ENCODE measurements at places on chromosomes 1 and 21.

- no peak for DNase-seq
These were observed 35.9 kb upstream of the NEK2 start for GRCh38 chr1:211711315-211711705.

- DNase-seq, result peak; percentile 23
These were observed 42.1 kb downstream of the KIF1B start for GRCh38 chr1:10252508-10252907.

GRCh38 chr1:157307491-157307890, 169.3 kb upstream of the ETV3 start:
- DNase-seq, result no peak

- no peak for DNase-seq
These were observed 1.1 kb downstream of the BSDC1 start for GRCh38 chr1:32393136-32393535.

GRCh38 chr1:235397733-235398132, 30.5 kb downstream of the TBCE start:
- peak; percentile 95 for DNase-seq

GRCh38 chr1:198416296-198416695, 124.2 kb downstream of the ATP6V1G3 start:
- peak; percentile 47 for DNase-seq

- peak; percentile 19 for DNase-seq
These were observed 39.7 kb downstream of the BACE2 start for GRCh38 chr21:41207401-41208375.

DNA sequence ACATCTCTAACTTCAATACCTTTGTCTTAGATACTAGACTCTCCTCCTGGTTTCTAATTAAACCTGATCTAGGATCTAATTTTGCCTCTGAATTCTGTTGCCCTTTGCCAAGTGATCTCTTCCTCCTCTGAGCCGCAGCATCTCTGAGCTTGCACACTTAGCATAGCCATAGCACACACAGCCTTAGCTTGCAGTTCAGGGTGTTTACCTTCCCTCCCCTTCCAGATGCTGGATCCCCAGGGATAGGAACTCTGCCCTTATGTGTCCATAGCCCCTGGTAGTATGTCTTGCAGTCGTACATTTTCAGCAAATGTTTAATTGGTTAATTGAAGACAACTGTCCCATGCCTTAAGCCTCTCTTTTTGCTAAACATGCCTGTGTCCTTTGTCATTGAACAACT, 30.3 kb downstream of the SELL start:
- DNase-seq, result no peak

GRCh38 chr1:241985787-241986186, 13.1 kb downstream of the MAP1LC3C start:
- DNase-seq, result no peak

DNA sequence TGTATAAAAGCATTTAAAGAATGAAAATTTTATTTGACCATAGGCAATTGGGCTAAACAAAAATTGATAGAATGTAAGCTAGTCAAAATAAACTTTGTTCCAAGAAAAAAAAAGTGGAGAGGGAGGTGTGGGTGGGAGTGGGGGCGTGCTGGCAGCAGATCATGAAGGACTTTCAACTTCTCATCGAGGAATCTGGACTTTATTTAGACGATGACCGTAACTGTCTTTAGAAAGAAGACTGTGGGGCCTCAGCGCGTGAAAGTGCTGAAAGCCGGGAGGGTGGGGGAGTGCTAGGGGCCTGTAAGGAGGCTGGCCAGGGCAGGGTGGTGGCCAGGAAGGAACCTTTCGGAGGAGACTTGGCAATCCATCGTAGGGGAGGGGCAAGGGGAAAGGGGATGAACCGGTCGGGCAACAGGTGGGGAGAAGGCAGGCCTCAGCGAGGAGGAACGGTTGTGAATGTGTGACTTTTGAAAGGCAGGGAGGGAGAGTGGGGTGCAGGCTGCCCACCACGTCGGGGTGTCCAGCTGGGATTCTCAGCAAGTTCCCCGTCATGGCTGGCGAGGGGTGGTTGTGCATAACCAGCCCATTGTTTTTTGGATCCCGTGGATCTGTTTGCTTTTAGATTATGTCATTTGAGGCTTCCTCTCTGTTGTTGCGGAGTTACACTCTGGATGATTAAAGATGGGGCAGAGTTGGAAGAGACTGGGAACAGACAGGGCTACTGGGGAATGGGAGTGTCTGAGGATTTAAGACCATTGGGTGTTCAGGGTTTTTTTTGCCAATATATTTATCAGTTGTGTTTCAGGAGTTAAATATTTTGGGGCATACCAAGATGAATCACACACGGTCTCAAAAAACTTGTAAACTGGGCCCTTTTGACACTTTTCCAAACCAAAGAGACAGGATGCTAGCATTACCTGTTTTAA, 35.5 kb downstream of the HUNK start:
- peak; percentile 79 for DNase-seq

- DNase-seq, result no peak
These were observed 51.6 kb downstream of the ZNF644 start for GRCh38 chr1:90970208-90970607.

DNA sequence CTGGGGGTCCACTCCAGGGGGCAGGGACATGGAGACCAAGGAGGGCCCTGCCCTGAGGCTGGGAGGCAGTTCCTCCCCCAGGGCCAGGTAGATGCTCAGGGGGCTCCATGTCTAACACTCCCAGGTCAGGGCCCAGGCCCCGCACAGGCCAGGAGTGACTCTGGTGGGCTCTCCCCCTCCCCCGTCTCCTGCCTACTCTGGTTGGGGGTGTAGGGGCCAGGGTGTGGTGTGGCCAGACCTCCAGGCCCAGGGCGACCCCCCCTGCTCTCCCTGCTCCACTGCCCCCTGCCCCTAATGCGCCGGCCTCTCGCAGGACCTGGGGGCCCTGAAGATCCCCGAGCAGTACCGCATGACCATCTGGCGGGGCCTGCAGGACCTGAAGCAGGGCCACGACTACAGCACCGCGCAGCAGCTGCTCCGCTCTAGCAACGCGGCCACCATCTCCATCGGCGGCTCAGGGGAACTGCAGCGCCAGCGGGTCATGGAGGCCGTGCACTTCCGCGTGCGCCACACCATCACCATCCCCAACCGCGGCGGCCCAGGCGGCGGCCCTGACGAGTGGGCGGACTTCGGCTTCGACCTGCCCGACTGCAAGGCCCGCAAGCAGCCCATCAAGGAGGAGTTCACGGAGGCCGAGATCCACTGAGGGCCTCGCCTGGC, 19.7 kb upstream of the CCDC27 start:
- DNase-seq, result no peak

GRCh38 chr1:58768971-58769808, 14.7 kb downstream of the JUN start:
- no peak for DNase-seq

GRCh38 chr1:185670187-185670627, 64.0 kb upstream of the HMCN1 start:
- no peak for DNase-seq

DNA sequence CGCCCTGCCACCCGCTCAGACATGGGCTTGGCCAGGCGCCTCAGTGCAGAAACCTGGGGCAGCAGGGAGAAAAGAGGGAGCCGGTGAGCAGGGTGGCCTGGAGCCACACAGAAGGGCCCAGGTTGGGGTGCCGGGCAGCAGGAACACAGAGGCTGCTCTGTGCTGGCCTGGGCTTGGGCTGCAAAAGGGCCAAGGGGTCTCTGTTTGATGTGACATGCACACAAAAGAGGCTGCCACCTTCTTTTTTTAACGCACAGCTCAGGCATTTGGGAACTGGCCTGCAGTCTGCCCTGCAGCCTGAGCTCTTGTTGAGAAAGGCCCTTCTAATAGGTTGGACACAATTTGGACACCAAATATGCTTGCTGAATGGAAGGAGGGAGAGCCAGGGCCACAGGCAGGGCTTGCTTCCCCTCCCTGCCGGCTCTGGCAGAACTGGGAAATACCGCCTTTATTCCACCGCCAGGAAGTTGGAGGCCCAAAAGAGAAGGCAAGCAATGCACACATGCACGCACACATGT, 32.4 kb downstream of the KIF21B start:
- no peak for DNase-seq

DNA sequence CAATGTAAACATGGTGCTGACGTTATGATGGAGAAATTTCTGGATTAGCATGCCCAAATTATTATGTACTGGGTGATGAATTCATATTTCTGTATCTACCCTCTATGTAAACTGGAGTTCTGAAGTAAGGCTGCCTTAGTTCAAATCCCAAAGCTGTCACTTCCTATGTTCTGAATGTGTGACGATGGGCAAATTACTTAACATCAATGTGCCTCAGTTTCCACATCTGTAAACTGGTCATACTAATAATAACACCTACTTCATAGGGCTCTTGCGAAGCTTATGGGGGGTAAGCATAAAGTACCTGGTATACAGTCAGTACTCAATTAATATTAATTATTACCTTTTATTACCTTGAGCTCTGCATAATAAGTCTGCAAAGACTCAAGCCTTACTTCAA, 45.6 kb downstream of the SLC30A10 start:
- DNase-seq, result no peak

- DNase-seq, result no peak
These were observed 61.1 kb downstream of the XCL1 start for GRCh38 chr1:168637350-168637991.

DNA sequence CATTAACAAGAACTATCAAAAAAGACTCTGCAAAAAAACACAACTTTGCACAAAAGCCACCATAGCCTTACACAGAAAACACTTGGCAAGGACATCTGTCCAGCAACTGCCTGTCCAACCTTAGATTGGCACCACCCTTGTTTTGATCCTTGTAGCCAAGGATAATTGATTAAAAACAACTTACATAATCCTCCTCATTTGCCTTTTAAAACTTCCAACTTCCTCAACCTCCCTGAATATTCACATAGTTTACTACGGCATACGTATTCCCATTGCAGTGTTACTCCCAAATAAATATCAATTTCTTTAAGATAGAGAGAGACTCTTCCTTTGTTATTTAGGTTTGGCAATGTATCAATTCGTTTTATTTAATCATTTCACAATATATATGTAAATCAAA, 72.4 kb downstream of the AGBL4 start:
- no peak for DNase-seq

- DNase-seq, result no peak
These were observed 163.3 kb downstream of the PIK3R3 start for GRCh38 chr1:45968941-45969666.

DNA sequence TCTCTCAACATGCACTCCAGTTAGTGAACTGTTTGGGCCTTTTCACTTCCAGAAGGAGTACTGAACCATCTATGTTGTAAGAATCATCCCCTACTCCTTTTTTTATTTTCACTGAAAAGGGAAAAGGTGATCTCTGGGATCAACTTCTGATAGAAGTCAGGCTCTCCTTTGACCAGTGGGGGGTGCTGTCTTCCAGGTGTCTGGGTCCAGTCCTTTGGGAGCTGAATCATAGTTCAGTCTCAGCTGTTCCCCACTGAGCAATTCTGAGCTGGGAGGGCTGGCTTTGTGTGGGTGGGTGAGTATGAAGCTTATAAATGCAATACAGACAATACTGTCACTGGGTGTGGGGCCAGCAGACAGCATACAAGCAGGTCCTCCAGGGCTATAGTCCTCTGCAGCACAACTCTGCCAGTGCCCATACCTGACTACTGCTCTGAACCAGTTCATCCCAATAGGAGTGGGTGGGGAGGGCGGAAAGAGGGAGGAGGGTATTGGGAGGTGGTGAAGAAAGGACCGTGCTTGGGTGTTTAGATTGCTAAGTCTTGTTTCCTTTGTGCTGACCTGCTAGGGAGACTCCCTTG, 12.5 kb upstream of the SARS1 start:
- DNase-seq, result peak; percentile 38

- DNase-seq, result no peak
These were observed 29.5 kb downstream of the TMED5 start for GRCh38 chr1:93150729-93151128.

DNA sequence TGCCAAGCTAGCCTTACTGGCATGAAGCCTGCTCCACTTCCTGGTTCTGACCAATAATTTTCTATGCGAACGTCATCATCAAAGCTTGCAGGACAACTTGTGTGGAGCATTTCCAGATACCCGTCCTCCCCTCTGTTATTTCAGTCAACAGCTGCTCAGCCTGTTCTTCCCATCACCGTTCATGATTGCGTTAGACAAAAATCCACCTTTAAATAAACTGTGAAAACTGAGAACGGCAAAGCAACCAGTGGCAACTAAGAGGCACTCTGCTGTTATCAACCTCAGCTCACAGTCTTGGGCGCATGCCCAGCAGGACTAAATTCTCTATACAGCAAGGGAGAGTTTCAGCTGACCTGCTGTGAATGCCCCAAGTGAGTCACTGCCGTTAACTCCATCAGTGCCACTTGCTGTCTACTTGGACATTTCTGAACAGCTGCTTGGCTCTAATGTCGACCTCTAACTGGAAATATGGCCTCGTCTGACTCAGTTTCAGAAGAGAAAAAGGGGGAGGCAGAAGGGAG, 207.4 kb upstream of the RUNX1 start:
- DNase-seq, result peak; percentile 83

- no peak for DNase-seq
These were observed 25.1 kb downstream of the NENF start for GRCh38 chr1:212457740-212458338.

DNA sequence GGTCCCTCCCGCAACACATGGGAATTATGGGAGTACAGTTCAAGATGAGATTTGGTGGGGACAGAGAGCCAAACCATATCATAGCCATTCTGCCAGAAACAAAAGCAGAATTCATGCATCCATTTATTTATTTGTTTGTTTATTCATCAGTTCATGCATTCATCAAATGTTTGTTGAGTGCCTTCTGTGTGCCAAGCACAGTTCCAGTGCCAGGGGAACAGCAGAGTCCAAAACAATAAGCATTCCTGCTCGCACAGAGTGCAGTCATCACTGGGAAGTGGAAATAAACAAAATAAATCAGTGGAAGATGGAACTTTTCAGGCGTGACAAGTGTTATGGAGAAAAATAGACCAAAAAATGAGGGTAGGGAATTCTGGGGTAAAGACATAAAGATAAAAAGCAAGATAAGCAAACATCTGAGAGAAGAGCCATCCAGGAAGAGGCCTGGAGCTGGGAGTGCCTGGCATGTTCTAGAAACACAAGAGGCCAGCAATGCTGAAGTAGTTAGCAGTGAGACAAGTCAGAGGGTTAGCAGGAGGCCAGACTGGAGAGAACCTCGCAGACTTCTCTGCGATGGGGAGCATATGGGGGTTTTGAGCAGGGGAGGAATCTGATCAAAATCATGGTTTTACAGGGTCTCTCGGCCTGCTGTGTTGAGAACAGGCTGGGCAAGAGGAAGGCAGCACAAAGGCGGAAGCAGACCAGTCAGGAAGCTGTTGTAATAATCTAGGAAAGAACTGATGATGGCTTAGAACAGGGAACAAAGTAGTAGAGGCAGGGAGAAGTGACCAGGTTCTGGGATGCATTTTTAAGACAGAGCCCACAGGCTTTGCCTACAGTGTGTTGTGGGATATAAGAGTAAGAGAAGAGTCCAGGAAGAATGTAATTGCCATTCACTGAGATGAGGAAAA, 113.2 kb downstream of the GLUL start:
- DNase-seq, result peak; percentile 17

GRCh38 chr21:43358940-43359822, 67.8 kb downstream of the SIK1 start:
- no peak for DNase-seq

- DNase-seq, result no peak
These were observed 62.6 kb downstream of the SUSD4 start for GRCh38 chr1:223301371-223301770.

Data from GM04503 (cell line).